ENCODE measurements at places on chromosomes 3 and 15.

DNA sequence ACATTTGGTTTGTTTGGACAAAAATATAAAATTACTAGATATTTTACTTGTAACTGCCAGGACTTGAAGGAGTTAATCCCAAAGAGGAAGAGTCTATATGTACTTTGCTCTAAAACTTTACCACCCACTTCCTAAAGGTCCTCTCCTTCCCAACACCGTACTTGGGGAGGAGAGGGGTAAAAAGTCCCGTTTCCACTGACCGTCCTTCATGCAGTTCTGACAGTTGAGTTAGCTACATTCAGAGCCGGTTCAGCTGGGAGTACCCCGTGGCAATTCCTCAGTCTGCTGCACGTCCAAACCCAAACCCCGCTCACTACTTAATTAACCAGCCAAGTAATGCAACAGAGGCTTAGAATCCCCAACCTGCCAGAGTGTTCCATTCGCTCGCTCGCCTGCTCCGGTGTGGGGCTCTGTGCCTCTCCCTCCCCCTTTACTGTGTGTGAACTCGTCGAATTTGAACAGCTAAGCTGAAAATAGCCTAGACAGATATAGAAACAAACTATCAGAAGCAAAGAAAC, 519.7 kb downstream of the FOXP1 start:
- DNase-seq, result peak; percentile 16

- no peak for DNase-seq
Observed at GRCh38 chr3:154275292-154275691, 49.0 kb downstream of the DHX36 start.

DNA sequence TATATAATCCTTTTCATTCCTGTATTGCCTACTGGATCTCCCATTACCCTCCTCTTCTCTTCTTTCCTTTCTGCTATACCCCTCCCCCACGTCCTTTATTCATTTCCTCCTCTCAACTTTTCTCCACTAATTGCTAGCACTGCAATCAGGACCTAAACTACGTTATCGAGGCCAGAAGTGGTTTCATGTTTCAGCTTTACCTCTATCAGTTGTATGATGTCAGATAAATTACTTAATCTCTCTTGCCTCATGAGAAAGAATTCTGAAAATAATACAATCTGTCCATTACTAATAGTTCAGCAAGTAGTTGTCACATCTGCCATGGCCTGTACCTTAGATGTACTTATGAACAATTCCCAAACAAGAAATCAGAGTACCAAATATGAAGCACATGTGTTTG, 10.6 kb downstream of the POPDC2 start:
- DNase-seq, result no peak

GRCh38 chr15:49370782-49371181, 52.3 kb upstream of the FGF7 start:
- no peak for DNase-seq

DNA sequence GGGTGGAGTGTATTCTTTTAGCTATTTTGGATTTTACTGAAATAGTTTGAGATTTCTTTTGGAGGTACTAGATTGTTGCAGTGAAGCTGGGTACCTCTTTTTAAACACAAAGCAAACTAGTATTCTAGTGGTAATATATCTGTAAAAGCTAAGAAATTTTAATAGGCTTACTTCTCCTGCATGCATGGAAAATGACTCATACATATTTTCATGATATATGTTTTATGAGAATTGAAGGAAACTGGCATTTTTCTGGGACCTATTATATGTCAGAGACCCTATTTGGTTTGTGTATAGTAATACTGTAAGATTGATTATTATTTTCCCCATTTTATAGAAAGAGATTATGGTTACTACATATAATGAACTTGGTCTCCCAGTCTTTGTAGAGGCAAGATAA, 851.0 kb downstream of the DIPK2A start:
- DNase-seq, result no peak

DNA sequence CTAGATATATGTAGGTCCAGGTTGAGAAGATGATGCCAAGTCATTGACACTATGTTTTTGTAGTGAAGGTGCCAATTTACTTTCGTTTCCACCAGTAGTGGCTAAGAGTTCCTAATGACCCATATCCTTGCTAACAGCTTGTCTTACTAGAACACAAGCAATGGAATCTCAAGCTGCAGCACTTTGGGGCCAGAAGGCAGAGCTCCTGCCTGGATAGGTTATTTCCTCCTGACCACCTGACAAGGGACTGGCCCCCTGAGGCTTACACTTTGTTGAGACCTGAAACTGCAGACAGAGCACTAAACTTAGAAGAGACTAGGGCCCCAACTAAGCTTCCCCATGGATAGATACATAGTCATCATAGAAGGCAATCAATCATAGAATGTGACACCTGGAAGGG, 11.7 kb downstream of the ONECUT1 start:
- no peak for DNase-seq

- no peak for DNase-seq
Observed at GRCh38 chr15:36988947-36989346, 111.4 kb downstream of the MEIS2 start.

DNA sequence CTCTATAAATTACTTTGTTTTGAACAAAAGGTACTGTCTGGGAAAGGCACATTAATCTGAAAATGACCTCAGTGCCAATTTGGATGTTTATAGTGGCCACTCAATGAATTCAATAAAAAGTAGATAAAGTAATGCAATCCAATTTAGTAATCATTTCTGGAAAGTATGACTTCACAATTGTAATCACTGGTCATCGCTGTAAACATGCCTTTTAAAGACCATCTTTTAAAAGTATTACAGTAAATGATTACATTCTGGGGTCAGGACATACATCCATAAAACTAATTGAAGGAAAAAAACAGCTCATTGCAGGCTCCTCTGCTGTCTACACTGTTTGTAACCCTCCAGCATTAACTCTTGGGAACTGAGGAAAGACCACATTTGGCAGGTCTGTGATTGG, 43.2 kb downstream of the HRH1 start:
- no peak for DNase-seq

DNA sequence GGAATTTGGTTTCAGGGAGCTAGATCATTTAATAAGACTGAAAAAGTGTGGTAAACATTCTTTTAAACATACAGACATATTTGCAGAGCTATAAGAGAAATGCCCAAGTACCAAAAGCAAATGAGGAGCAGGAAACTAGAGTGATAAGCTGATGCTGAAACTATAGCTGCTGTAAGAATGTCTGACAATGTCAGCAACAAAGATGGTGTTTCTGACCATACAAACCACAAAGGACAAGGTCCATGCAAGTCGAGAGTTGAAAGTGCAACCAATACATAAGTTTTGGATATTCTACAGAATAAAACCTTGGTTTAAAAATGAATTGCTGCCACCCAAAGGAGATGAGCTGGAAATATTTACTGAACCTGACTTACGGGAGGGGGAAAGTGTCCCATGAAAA, 610.2 kb downstream of the TBL1XR1 start:
- no peak for DNase-seq

- no peak for DNase-seq
Observed at GRCh38 chr3:53707222-53707621, 139.0 kb downstream of the CHDH start.

GRCh38 chr3:22364851-22365250, 613.8 kb upstream of the ZNF385D start:
- DNase-seq, result no peak

DNA sequence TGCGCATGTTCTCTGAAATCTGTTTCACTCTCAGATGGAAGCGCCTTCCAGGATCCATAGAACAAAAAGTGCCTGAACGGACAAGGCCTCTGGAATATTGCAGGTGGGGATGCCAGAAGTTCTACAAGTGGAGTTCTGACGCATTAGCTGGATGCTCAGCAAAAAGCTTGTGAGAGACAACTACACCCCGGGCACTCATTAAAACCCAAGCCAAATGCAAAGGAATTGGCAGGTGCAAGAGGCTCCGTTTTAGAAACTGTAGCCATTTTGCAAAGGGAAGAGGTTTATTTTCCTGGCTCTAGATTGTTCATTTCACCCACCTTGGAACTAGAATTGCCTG, 35.2 kb upstream of the SLC24A5 start:
- no peak for DNase-seq

GRCh38 chr3:100319951-100320350, 14.6 kb upstream of the NIT2 start:
- DNase-seq, result no peak

GRCh38 chr3:123140550-123140949, 61.2 kb upstream of the SEC22A start:
- peak; percentile 38 for DNase-seq

GRCh38 chr3:114213627-114214541, 23.5 kb downstream of the ZNF80 start:
- DNase-seq, result peak; percentile 33

DNA sequence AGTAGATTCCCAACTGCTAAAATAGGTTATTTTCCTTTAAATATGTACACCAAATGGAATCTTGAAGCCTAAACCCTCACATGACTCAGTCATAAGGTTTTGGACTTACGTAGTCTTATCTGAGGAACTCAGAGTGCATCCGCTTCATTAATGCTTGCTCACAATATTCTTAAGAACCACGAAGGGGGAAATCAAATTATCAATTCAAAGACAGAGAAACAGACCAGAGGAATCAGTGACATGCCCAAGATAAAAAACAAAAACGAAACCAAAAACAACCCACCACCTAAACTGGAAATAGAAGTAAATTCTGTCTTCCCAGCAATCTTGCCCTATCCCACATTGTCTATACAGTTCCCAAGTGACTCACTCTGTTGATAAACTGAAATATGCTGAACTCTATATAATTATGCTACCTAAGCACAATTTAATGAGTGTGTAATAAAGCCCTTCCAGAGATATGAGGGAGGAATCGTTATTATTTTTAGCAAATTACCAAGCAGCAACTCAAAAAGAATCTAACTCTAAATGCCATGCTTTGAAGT, 135.4 kb upstream of the CBLB start:
- peak; percentile 29 for DNase-seq

- DNase-seq, result peak; percentile 85
Observed at GRCh38 chr15:88246666-88247446, 9.7 kb downstream of the NTRK3 start.

DNA sequence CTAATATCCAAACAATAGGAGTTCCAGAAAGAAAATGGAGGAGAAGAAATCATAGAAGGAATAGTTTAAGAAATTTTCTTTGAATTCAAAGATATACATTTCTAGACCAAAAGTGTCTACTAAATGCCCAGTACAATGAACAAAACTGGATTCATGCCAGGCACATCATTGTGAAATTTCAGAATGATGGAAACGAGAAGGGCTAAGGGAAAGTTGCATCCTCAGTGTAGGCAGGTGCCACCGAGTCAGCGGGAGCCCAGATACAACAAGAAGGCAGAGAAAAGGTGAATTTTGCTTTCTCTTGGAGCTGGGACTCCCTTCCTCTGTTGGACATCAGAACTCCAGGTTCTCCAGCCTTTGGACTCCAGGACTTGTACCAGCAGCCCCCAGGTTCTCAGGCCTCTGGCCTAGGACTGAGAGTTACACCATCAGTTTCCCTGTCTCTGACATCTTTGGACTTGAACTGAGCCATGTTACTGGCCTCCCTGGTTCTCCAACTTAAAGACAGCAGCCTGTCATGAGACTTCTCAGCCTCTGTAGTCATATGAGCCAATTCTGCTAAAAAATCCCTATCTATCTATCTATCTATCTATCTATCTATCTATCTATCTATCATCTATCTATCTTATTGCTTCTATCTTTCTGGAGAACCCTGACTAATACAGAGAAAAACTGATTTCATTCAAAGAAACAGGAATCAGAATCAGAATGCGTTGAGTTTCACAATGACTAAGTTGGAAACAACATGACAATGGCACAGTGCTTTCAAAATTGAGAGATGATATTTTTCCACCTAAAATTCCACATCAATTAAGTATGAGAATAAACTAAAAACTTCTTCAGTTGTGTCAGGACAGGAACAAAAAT, 207.7 kb downstream of the FAM43A start:
- DNase-seq, result no peak

GRCh38 chr3:69893274-69893673, 106.3 kb upstream of the SAMMSON start:
- peak; percentile 29 for DNase-seq

DNA sequence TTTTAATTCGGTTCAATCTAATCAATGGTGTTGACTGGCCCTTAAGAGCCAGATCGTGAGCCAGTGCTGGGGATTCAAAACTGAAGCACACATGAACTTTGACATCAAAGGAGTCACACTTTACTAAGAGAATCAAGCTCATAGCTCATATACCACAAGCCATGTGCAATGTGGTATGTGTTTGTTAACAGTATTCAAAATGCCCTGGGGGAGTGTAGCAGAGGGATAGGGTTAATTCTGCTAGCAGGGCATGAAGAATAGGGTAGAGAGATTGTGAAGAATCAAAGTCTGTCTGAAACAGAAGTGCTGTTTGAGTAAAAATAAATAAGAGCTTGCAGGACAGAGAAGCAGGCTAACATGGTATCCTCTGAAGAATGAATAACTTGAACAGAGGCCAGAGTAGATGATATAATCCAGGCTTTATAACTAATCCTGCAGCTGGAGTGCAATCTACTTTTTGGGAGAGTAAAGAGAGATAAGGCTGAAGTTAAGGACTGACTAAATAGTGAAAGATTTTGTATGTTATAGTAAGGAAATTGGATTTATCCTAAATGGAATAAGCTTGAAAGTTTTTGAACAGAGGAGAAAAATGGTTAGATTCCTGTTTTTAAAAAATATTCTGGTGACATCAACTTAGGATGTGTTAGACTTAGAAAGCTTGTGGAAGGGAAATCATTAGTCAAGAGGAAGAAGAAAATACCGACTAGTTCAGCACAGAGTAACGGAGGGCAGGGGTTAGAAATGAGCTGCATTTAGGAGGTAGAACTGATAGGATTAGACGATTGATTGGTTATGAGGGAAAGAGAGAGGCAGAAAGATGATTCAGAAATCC, 292.0 kb downstream of the NFKBIZ start:
- DNase-seq, result no peak

DNA sequence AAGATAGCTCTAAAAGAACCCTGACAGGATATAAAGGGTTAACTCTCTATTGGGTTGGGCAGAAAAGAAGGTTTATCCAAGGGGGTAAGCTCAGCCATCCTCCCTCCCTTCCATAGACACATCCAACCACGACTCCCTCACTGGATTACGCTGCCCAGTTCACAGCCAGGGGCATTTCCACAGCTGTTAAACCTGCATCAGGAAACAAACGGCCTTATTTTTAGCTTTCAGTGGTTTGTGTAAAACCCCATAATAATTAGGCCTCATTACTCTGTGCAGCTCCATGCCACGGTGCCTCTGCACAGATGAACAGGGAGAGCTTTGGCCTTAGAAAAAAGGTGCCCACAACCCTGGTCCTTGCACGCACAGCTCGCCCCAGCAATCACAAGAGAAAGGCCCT, 110.6 kb downstream of the GABRB3 start:
- no peak for DNase-seq

DNA sequence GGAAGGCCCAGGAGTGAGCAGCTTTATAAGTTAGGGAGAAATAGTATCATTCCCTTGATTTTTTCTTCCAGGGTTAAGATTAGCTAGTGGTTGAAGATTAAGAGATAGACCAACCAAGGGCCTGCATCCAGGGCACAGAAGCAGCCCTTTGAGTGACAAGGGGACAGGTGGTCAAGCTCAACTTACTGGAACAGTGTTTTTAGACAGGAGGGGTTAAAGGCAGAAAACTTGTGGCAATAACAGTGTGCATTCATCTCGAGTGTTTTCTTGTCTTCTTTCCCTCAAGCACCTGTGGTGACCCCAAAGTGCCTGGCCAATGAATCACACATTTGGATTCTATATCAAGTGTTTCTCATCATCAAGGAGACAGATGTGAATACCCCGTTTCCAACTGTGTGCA, 267.5 kb downstream of the PDCD6IP start:
- no peak for DNase-seq

GRCh38 chr3:182486463-182486862, 306.8 kb upstream of the ATP11B start:
- no peak for DNase-seq

GRCh38 chr15:68176601-68177000, 28.5 kb downstream of the CALML4 start:
- DNase-seq, result no peak

Data from SK-N-DZ (cell line).